Frontal cortex (tissue), 4 donors: ENCODE measurements at places on chromosomes 2 and 18. TPM values are rescaled to one million over a fixed set of nuclear protein-coding genes. Genes with fewer than 3 reads are reported as not detected.

DNA sequence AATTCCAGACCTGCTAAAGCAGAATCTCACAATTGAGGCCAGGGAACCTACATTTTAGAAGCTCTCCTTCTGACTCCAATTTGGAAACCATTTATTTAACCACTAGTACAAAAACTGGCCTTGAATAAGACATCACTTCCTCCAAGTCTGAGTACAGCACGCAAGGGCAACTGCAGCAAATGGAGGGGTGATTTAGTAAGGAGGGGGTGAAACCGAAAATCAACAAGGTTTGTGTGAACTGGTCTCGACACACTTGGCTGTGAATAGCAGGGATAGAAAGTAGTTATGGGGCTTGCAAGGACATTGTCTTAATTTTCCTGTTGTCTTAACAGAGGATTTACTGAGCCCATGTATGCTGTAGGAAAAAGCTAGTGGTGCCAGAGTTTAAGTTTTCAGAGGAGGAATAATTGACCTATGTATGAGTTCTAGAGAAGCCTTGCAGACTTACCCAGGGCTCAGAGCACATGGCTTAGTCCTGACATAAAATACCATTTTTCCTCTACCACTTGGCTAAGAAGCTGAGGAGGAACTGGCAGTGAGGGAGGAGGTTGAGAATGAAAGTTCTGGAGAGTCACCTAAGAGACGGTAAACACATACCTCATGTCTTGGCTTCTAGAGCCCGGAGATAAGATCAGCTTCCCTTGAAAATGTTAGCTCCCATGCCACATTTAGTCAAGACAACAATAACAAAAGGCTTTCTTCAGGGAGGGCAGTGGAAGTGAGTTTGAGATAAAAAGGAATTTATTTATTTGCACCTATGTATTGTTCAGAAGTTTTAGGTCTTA, 114.8 kb downstream of the SMAD2 start:
- no peak for DNase-seq

DNA sequence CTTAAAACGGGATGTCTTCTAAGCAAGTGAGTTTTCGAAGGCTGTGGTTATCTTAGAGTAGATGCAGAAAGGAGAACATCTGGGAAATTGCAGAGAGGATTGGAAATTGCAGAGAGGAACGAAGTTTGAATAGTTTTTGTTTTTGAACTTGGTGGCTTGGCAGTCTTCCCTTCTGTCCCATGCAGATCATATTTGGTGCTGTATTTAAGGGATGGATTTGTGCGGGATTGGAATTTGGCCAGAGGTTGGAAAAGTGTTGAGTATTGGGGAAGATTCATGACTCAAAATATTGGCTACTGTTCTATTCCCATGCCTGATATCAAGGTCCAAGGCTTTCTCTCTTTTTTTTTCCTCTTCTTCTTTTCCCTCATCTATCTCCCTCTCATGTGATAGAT, 18.2 kb downstream of the PTPRM start:
- DNase-seq, result no peak

Gene COPS8
- 148 TPM for total RNA-seq

DNA sequence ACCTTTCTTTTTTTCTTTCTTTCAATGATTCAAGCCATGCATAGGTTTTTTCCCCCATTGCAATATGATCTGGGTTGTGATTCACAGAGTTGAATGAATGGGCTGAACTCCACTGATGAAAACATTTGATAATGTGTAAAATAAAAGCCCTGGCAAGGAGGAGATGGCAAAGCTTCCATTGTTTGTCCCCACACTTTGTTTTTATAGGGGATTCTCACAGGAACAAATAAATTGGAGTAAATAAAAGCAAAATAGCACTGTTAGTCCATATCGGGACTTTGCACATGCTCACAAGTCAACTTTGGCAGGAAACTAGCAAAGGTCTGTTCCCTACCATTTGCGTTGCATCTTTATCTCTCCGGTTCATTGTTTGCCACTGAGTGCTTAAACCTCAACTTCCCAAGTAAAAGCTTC, 55.7 kb downstream of the MEIS1 start:
- no peak for DNase-seq

Gene CAVIN2
- total RNA-seq, result 3.3 TPM

GRCh38 chr18:48472610-48473009, 63.4 kb upstream of the ZBTB7C start:
- no peak for DNase-seq

DNA sequence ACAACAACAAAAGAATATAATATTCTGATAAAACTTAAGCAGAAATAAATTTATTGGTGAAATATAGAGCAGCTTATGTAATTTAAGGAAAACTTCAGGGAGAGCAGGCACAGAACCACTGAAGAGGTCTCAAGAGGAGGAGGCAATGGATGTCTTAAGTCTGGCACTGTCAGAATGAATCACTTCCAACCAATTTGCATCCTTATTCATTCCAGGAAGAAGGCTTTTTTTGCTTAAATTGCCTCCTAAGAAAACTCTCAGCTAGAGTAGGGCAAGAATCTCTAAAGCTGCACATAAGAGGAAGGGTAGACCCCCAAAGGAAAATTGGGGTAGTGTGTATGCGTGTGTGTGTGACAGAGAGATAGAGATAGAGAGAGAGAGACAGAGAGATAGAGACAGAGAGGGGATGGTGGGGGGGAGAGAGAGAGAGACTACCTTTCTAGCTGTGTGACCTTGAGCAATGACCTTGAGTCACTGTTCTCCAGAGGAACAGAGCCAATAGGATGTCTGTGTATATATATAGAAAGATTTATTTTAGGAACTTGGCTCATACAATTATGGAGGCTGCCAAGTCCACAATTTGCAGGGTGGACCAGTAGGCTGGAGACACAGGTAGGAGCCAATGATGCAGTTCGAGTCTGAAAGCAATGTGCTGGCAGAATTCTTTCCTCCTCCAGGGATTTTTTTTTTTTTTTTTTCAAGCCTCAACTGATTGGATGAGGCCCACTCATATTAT, 96.4 kb upstream of the LINC00305 start:
- DNase-seq, result no peak

- DNase-seq, result peak; percentile 15
Observed at GRCh38 chr18:36128907-36129299, 237 bp downstream of the SLC39A6 start.

DNA sequence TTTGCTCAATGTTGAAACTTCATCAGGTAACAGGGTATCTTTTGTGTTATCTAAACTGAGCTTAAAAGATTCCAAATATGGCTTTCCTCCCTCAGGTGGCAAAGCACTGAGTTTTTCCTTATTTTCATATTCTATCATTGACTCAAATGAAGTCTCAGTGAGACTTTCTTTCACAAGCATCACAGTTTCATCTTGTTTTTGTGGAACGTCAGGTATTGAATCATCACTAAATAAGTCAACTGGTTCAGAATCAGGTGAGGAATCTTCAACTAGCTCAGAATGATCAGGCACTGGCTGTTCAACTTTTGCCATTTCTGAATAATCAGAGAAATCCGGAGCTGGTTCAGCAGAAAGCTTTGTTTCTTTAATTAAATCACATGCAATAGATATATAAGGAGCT, 24.6 kb downstream of the RTN4 start:
- DNase-seq, result no peak

DNA sequence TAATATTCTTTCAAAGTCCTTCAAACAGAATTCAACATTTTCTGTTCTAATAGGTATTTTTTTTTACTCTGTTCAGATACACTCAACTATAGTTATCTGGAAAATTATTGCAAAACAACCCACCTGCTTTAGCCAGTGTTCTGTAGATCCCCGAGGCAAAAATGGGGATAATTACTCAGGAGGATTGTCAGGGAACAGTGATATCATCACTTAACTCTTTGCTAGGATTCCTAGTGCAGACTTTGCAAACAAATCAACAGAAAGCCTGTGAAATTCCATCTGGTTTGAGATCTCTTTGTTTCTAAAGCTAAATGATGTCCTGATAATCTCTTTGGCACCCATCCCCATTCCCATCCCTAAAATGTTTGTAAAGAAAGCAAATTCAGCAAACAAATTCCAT, 413.6 kb upstream of the MEIS1 start:
- no peak for DNase-seq

Gene GALNT13
- total RNA-seq, result 18.8 TPM

Gene TXNDC2
- total RNA-seq, result not detected

DNA sequence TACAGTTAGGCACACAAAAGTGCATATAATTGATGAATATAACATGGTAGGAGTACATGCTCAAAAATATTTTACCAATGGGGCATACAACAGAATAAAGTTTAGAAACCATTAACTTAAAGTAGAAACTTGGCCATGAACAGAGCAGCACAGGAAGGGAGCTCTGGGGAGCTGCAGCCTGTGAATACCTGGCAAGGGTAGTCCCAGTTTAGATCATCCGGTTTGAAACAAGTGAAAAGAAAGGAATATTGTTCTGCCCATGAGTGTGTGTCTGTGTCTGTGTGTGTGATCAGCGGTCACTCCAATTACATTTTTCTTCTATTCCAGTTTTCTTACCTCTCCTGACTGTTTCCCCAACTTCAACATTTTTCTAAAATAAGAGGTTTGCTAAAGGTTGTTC, 233.0 kb downstream of the ALK start:
- no peak for DNase-seq

- no peak for DNase-seq
Observed at GRCh38 chr2:10402653-10403215, 45.4 kb downstream of the ODC1 start.

GRCh38 chr2:187379869-187380268, 68.2 kb downstream of the CALCRL start:
- DNase-seq, result no peak

Gene MOCOS
- 0.41 TPM for total RNA-seq

DNA sequence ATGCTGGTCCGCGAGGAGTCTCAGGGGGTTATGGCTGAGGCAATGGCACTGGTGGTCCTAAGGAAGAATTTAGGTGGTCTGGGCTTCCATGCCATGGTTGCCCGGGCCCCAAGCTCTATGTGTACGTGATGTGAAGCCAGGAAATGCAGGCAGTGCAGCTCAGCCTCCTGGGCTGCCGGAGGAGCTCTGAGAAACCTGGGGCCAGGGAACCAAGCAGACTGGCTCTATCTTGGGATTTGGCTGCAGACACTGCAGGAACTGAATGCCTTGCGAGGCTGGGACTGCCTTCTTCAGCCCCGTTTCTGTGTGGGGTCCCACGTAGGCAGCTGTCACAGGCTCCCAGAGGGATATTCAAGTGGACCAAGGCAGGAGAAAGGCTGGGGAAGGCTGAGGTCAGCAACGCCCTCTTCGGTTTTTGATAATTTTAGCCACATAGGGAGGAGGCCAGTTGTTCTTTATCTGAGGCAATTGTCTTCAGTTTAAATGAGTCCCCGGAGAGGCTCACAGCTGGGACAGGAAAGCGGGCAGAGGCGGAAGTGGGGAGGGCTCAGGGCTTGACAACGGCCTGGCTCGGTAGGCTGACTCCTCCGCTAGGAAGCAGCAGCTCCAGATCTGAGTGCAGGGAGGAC, 77.7 kb downstream of the RHOB start:
- DNase-seq, result no peak

DNA sequence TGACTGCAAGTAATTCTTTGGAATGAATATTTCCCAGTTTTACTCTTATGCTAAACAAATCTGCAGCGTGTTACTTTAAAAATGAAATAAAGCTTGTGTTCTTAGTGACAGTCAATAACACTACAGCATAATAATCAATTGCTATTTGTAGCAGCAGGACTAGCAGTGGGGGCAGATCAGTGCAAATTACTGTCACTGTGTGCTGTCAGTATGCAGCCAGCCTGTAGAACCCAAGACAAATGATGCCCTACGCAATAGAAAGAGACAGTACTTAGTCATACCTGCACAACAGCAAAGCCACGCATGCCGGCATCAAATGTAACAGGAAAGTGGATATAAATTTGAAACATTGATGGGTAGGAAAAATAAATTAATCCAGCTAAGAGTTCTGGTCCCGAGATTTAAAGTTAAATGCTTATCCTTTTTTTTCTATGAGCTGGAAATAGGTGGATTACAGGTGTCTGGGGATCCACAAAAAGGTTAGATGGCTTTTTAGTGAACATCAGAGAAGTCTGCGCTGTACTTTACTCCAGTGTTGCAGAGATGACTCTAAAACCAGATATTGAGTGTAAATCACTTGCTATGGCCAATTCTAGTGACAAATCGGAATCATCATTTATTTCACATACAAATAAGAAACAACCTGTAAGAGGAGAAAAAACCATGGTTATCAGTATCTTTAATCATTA, 812.4 kb upstream of the ZEB2 start:
- no peak for DNase-seq

Gene DNER
- 79.9 TPM for total RNA-seq

GRCh38 chr2:45651415-45652089, at the start of gene PRKCE:
Gene PRKCE, plus strand, starts transcription at chr2:45651675.
- DNase-seq, result peak; percentile 62

DNA sequence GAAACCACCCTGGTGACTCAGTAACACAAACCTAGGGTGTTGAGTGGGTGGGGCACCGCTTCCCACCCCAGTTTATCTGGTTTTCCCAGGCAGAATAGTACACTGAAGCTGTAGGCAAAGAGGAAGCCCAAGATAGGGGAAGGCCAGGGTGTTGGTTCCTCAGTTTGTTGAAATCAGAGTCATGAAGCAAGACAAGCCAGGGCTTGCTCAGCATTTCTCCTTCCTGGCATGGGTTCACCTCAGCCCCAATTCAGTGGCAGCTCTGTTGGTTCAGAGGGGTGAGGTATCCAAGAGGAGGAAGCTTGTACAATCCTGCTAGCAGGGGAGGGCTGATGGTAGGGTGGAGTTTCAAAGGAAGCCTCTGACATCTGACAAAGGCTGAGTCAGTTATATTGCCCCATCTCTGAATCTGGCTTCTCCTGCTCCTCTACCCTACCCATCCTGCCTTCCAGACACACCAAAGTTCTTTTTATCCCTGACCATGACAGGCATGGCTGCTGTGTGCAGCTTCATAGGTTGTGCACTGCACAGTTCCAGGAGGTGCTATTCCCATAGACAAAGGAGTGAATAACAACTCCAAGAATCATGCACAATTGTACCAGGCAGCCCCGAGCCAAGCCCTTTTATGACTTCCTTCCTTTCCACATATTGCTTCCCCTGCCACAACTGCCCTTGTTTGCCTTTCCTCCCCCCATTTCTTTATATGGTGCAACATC, 24.9 kb upstream of the RAB10 start:
- no peak for DNase-seq

- DNase-seq, result no peak
Observed at GRCh38 chr18:55483266-55483871, 104.6 kb downstream of the TCF4 start.

Gene STEAP3
- under 0.01 TPM for total RNA-seq

Gene ZNF519
- 46.1 TPM for total RNA-seq

- no peak for DNase-seq
Observed at GRCh38 chr18:69872661-69873060, 75.0 kb downstream of the CD226 start.

GRCh38 chr18:22330508-22330907, 87.2 kb downstream of the CTAGE1 start:
- DNase-seq, result no peak

Gene MC4R
- 3.3 TPM for total RNA-seq

GRCh38 chr18:48538531-48539405, at the start of gene CTIF:
Gene CTIF, plus strand, starts transcription at chr18:48539031. Its CDS starts 80,535 bp downstream, at chr18:48619566.
- DNase-seq, result peak; percentile 96

Gene FAM228A
- 3.3 TPM for total RNA-seq

Gene PLA2R1
- 1.6 TPM for total RNA-seq

- DNase-seq, result no peak
Observed at GRCh38 chr2:75476761-75477160, 84.0 kb downstream of the EVA1A start.
